ENCODE measurements at places on chromosomes 1 and 21.
A peak's percentile ranks its signal among the peaks of the same experiment; 100 is the strongest.

GRCh38 chr1:92784021-92784638 lies 778 bp downstream of the EVI5 start:
- DNase-seq = no peak

DNA sequence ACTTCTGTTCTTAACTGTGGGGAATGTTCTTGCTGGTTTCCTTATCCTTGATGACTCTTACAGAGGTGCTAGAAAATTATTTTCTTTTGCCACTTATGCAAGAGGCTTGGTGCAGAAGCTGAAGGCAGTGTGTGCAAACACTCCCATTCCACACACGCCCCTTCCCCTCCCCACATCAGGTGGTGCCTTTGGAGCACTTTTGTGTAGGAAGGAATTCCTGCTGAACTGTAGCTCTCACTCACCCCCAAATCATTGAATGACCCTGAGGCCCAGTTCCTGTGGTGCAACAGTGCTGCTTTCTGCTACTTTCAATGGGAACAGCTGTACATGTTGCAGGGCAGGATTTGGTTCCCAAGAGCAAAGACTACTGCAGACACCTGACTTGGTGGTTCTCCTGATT lies 101.8 kb downstream of the CD247 start:
- DNase-seq = no peak

DNA sequence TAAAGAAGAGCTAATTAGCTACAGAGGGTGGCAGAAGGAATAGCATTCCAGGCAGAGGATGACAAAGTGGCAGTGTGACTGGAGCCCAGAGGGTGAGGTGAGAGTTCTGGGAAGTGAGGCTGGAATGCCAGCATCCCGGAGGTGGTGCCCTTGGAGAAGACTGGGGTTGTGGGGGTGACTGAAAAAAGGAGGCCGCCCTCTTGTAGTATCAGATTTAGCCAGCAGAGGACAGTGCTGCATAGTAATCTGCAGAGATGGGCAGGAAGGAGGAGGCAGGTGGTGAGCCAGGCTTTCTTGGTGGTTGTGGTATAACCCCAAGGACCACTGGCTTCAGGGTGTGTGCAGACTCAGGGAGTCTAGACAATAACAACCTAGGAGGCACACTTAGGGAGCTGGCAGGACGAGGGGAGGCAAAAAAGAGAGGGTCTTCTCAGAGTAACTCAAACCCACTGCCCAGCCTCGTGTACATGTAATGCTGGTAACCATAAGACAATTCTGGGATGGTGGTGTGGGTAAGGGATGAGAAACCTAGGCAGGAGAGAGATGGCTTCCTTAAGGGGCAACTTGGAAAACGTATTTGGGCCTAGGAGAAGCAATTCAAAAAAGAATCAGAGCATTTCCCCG lies 30.5 kb downstream of the MROH7 start:
- DNase-seq = peak; percentile 80

- DNase-seq = no peak
Observed at GRCh38 chr1:184941735-184942134, 32.6 kb downstream of the NIBAN1 start.

GRCh38 chr1:11581445-11581991 lies 72.7 kb downstream of the FBXO2 start:
- DNase-seq = no peak

- DNase-seq = no peak
Observed at GRCh38 chr1:15225461-15225860, 21.6 kb upstream of the FHAD1 start.

DNA sequence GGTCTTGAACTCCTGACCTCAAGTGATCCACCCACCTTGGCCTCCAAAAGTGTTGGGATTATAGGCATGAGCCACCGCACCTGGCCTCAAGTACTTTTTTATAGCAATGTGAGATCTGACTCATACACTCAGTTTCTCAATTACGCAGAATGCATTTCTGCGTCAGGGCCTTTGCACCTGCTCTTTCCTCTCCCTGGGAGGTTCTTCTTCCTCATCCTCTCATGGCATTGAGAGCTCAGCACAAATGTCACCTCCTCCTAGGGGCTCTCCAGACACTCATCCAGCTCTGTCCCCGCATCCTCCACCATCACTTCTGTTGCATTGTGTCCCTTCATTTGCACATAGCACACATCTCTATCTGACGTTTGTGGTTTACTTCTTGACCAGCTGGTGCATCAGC lies 418.8 kb downstream of the PTPRU start:
- DNase-seq = peak; percentile 2

DNA sequence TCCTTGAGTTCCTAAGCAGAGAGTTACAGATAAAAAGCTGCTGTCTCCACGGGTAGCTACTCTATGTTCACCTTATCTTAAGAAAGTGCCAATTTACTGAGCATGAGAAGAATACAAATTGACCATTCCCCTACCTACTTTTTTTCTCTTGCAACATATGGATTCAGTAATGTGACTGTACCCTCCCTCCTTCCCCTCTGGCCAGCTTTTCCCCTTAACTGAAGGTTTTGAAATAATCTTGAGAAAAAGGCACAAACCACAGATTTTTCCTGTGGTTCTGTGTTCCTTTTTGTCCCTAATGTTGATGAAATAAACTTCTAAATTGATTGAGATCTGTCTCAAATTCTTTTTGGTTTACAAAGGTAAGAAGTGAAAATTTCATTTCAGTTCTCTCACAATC lies 2.6 kb upstream of the CD2 start:
- DNase-seq = no peak

DNA sequence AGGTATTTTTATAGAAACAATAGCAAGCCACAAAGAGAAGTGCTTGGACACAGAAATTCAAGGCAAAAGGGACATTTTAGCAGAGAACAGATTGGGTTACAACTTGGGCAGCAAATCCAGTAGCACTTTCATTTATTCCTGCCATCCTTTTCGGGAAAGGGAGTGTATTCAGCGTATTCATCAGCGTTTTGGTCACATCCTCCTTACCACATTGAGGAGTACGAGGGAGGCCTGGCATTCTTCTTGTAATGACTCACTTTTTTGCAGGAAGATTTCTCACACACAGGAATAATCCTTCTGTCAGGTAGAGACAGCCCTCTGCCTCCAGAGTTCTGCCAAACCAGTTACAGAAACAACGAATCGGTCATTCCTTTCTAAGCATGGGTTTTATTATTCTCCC lies 18.1 kb upstream of the FAM78B start:
- no peak for DNase-seq

DNA sequence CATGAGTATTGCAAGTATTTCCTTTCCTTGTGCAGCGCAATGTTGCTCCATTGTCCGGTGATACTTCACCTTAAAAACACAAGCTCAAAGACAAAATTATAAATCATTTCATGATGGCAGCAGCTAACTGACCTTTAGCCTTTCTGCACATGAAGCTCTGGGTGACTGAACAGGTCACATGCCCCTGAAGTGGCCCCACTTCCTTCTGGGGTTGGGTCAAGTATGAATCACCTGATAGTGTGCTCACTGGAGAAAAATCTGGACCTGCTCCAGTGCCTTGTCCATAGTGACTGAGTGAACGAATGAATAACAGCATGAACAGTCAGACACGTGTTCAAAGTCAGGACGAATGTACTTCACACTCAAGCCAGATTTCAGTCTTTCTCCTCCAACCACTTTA lies 658.9 kb downstream of the NPHP4 start:
- DNase-seq = no peak

DNA sequence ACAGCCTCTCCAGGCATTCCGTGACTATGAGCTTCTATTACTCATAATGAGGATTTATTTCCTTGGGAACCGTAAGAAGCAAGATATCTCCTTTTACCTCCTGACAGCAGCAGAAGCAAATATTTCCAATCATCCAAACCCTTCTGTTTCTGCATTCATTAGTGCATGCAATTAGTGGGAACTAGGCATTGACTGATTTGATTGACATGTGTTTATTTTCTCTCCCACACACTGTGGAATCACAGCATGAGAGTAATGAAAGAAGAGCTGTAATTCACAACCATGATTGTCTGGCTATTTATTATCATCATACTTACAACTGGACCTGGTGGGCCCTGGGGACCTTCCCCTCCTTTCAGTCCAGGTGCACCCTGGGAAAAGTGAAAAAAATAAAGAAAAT lies 146.8 kb downstream of the COL11A1 start:
- DNase-seq = no peak

GRCh38 chr1:230326971-230327891 lies 98.9 kb downstream of the PGBD5 start:
- no peak for DNase-seq

DNA sequence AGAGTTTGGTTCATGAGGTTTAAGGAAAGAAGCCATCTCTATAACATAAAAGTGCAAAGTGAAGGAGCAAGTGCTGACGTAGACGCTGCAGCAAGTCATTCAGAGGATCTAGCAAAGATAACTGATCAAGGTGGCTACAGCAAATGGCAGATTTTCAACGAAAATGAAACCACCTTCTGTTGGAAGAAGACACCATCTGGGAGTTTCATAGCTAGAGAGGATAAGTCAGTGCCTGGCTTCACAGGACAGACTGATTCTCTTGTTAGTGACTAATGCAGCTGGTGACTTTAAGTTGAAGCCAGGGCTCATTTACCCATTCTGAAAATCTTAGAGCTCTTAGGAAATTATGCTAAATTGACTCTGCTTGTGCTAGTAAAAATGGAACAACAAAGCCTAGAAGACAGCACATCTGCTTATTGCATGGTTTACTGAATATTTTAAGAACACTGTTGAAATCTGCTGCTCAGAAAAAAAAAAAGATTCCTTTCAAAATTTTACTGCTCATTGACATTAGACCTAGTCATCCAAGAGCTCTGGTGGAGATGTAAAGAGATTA lies 10.5 kb downstream of the MAEL start:
- no peak for DNase-seq

DNA sequence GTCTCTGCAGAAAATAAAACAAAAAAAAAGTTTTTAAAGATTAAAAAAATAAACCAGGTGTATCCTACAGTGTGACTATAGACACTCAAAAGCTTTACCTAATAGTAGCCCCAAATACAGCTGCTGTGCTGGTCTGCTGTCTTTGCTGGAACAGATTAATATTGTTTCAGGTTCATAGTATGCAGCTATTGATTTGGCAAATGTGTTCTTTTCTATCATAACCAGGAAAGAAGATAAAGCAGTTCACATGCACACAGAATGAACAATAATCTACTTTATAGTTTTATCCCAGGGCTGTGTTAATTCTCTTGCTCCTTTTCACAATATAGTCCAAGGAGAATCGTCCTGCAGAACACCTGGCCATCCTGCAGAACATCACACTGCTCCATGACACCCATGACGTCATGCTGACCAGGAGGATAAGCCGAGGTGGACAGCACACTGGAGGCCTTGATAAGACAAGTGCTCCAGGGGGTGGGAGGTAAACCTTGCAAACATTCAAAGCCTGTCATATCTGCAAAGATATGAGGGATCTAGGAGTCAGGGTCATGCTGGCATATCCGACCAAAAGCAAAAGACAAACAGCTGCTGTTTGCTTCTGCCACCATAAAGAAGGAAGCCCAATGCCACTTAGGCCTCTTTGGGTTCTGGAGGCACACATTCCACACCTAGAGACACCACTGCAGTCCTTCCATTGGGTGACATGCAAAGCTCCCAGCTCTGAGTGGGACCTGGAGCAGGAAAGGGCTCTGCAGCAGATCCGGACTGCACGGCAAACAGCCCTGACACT lies 86.1 kb upstream of the SLC2A1 start:
- DNase-seq = no peak

DNA sequence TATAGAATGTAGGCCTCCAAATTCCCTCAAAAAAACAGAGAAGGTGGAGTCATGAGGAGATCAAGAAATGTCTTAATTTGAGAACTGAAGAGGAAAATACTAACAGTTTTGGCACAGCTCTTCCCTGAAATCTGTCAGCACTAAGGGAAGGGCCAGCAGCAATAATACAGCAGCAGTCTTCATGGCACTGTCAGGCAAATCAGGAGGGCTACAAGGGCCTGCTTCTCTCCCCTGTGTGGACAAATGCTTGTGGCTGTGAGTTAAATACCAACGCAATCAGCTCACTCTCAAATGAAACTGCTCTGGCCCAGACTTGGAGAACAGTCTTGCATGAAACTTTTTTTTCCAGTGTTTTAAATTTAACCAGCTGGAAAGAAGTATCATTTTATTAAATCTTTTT lies 20.5 kb upstream of the CNN3 start:
- DNase-seq = no peak

- DNase-seq = peak; percentile 43
Observed at GRCh38 chr1:101653482-101653946, 343.2 kb downstream of the OLFM3 start.

DNA sequence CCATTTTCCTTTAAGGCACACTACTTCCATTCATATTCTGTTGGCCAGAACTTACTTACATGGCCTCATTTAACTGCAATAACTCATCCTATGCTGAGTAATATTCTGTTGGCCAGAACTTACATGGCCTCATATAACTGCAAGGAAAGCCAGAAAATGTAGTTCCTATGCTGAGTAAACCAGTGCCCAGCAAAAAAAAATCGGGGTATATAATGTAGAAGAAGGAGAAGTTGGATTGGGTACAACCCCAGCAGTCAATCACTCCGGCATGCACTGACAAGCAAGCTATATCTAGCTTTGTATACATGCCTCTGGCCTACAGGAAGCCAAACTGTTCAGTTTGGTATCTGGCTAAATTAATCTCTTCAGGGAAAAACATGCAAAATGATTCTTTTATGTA lies 39.4 kb upstream of the PPIH start:
- no peak for DNase-seq

DNA sequence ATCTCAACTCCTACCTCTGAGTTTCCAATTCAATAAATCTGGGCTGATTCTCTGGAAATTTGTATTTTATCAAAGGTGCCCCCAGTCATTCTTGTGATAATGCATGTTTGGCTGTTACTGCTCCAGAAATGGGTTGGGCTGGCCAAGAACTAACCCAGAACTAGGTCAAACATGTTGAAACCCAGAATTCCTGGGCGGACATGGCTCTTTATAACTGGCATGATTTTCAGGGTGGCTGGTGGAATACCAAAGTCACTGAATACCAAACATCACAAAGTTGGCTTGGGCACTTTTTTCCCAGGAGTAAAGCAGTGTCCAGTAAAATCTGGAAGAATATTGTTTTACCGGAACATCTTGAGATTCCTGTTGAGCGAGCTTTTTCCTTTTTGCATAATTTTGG lies 89.4 kb upstream of the S1PR1 start:
- no peak for DNase-seq

GRCh38 chr1:44681905-44682882 lies 7.7 kb downstream of the ARMH1 start:
- no peak for DNase-seq

DNA sequence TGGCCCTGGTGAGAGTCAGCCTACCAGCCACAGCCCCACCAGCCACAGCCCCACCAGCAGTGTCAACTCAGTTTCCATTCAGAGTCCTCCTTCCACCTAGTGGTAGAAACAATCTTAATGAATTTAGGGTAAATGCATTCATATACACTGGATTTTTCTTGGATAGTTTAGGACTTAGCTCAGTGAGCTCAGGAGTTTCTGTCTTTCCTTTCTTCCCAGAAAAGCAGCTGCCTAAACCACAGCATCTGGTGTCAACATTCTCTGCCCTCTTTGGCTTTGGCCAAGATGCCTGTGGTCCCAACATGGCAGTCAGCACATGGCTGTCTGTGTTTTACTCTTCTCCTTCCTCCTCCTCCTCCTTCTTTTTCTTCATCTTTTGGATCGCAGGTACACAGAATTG lies 94.0 kb downstream of the CLIC6 start:
- no peak for DNase-seq

GRCh38 chr1:10866321-10867093 lies 70.1 kb upstream of the CASZ1 start:
- no peak for DNase-seq
